ENCODE measurements at places on chromosomes 6 and 20. TPM values are rescaled to one million over a fixed set of nuclear protein-coding genes. Genes with fewer than 3 reads are reported as not detected.

The BTN1A1 gene
- polyA plus RNA-seq: not detected

The FAM83D gene
- 0.56 TPM for polyA plus RNA-seq

The SCUBE3 gene
- polyA plus RNA-seq: 0.03 TPM

DNA sequence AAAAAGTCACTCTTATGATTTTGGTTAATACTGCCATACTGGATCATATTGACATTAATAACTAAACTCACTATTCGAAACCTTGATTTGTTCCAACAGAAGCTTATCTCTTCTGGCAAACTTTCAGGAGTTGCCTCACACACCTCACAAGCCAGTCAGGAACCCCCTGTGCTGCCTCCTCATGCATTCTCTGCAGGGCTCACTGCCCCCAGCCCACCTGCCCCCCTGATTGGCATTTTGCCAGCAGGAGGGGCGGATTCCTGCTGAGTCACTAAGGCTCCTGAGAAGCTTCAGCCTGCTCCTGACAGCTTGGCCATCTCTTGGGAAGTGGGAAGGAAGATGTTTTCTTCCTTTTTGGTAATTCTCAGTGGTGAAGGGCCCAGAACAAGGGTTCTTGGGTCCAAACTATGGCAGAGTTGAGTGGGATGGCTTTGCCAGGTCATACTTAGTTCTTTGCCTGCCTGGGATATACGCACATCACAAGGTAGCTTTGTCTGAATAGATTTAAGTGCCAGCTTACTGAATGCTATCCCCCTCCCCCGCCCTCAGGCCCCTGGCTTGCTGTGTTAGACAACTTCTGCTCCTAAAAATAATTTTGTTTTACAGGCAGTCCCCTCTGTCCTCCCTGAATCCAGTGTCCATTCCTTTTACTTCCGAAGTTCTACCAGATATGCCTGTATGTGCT lies 31.4 kb downstream of the SLC35F1 start:
- no peak for DNase-seq

- DNase-seq: no peak
These were observed 132.2 kb downstream of the OGFRL1 start for GRCh38 chr6:71420693-71421328.

DNA sequence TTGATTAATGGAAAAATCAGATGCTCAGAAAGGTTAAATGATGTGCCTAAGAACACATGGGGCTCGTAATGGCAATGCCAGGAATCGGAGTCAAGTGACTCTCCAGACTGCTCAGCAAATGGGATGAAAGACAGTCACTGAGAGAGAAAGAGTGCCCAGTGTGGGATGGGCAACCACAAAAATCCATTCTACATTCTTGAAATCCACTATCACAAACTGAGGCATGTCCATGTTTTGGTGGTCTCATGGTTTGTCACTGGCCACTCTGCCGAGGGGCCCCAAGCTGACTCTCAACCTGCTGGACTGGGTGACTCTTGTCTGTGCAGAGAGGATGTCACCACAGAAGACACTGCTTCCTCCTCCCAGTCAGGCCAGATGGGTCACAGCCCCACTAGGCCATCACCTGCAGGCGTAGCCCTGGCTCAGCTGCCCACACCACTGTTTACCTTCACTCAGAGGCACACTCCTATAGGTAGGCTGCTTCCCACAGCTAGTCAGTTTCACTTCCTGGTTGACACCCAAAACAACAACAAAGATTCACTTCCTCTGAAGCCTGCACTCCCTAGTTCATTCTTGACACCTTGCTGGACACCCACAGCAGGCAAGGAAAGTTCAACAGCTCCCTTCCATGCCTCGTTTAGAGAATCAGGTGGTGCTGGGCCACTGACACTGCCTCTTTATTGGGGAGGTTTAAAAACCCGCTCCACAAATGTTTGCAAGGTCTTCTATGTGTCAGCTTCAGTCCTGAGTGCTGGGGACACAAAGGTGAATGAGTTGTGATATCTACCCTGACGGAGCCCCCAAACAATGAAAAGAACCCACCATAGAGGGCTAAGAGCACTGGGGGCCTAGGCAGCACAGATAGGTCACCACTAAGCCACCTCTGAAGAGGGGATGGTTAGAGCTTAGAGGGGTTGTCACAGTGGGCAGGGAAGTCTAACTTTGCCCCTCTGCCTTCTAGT lies 21.7 kb downstream of the MAP1LC3A start:
- no peak for DNase-seq

GRCh38 chr6:161602359-161602758 lies 328.5 kb upstream of the AGPAT4 start:
- no peak for DNase-seq

DNA sequence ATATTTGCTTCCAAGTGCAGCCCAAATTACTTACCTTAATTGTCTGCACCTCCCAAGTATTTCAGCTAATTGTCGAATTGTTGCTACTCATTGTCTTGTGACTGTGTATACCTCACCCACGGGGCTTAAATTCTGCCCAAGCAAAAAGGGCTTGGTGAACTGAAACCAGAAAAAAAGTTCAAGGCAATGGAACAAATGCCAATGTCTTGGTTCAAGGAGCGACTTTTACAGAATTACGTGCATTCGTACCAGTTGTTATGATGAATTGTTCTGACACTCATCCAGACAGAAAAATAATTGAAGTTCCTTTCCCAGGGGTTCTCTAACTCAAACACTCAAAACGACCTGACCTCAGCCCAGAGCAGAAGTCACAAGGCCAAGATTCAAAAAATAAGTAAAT lies 13.9 kb upstream of the PXDC1 start:
- no peak for DNase-seq

- no peak for DNase-seq
These were observed 21.9 kb upstream of the CHMP4B start for GRCh38 chr20:33789109-33789857.

GRCh38 chr6:158999154-158999665 lies 792 bp downstream of the RSPH3 start:
- DNase-seq: no peak

- DNase-seq: no peak
These were observed 256.5 kb upstream of the SUPT3H start for GRCh38 chr6:45634231-45634630.

GRCh38 chr20:63177785-63178445 lies 38.0 kb downstream of the YTHDF1 start:
- no peak for DNase-seq

All from naive thymus-derived CD8-positive, alpha-beta T cell (primary cell).